ENCODE measurements at places on chromosomes 16 and 17. TPM values are rescaled to one million over a fixed set of nuclear protein-coding genes. Genes with fewer than 3 reads are reported as not detected.

GRCh38 chr17:69524854-69525253 is 110.4 kb downstream of the MAP2K6 start:
- no peak for DNase-seq

- no peak for DNase-seq
Measured at GRCh38 chr17:11803231-11803969, 193.9 kb downstream of the ZNF18 start.

CDH5 gene
- 0.46 TPM for total RNA-seq

- peak; percentile 97 for DNase-seq
Measured at GRCh38 chr17:59331129-59331928, at the start of gene YPEL2. Gene YPEL2 (plus strand): TSS chr17:59331655. CDS start chr17:59353410, 21,755 bp downstream.

- DNase-seq: no peak
Measured at GRCh38 chr17:16477255-16477654, 14.7 kb downstream of the LRRC75A start.

DNA sequence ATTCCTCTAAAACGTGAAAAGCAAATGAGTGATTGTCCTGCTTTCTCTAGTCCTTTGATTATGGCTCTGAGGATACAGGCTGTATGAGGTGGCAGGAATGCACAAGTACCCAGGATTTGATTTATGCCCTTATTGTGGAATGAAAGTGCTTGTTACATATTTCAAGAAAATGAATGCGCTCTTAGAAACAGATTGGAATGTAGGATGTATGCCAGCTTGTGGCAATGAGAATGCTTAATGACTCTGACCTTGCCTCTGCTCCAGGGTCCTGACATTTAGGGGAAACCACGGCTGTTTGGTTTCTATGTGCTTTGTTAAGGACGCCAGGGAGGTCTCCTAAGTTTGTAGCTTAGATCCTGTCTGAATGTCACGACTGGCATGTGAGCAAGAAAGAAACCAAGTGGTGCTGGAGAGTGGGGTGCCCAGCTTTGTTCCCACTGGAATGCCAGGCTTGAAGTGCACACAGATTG is 22.0 kb downstream of the PRCD start:
- no peak for DNase-seq

GRCh38 chr17:21140911-21141310 is 14.1 kb downstream of the DHRS7B start:
- DNase-seq: no peak

PLXDC1 gene
- 1.7 TPM for total RNA-seq

- no peak for DNase-seq
Measured at GRCh38 chr17:19368229-19368628, 5.7 kb upstream of the B9D1 start.

DNA sequence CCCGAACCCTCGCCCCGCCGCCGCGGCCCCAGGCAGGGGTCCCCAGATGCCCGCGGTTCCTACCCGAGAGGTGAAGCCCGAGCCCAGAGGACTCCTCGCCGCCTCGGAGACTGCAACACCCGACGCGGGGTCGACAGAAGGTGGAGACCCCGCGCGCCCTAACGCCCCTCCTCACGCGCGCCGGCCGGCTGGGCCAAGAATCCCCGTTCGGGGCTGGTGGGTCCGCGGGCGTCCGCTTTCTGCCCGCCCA is 515 bp downstream of the SUMO2 start:
- DNase-seq: no peak

- peak; percentile 75 for DNase-seq
Measured at GRCh38 chr16:75420987-75421819, 12.1 kb downstream of the CFDP1 start.

- DNase-seq: no peak
Measured at GRCh38 chr17:14446825-14447224, 145.9 kb downstream of the HS3ST3B1 start.

DNA sequence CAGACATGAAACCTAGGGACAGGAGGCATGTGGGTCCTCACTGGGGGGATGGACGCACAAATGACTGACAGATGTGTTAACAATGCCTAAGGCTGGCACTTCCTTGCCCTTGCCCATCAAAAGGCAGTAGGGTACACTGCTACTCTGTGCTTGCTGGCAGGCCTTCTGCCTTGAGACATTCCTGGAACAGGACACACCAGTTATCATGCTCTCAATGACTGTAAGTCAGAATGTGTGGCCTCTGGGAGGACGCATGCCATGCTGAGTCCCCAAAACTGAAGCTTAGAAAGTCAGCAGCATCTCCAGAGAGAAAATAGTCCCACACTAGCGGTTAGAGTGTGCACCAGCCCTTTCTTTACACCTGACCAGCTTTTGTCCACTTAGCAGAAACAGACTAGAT is 16.1 kb upstream of the SREBF1 start:
- no peak for DNase-seq

DNA sequence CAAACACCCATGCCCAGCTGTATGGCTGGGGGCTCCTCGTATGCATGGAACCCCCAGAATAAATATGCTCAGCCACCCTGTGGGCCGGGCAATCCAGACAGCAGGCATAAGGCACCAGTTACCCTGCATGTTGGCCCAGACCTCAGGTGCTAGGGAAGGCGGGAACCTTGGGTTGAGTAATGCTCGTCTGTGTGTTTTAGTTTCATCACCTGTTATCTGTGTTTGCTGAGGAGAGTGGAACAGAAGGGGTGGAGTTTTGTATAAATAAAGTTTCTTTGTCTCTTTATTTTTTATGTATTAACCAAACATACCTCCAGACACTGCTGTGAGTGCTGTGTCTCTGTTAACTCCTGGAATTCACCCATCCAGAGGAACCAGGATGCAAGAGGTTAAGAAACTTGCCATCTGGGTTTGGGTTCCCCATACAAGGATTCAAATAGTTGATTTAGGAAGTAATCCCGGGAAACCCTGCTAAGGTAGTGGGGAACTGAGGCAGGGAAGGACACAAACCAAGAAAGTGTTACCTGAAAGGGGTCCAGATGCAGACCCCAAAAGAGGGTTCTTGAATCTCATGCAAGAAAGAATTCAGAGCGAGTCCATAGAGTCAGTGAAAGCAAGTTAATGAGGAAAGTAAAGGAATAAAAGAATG is 37.4 kb upstream of the IL21R start:
- no peak for DNase-seq

DNA sequence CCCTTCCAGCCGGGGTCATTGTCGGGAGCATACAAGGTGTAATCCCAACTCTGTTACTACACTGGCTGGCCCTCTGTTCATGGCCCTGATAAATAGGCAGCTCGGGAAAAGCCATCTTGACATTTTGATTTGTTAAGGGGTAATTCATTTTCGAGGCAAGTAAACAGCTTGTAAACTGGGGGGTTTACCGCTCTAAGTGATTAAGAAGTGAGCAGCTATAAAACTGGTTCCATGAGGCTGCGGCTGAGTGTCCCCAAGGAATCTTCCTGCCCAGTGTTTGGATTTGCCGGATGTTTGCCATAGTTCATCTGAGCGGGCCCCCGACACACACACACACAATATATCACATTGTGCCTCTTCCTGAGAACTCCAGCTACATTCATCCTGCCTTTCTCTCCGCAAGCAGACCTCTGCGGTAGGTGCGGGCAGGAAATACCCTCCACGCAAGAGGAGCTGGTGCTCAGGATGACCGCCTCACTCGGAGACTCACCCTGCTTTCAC is 92.2 kb downstream of the SOCS1 start:
- DNase-seq: no peak

Measured in type B pancreatic cell (in vitro differentiated cells).